ENCODE measurements at places on chromosomes 1 and 21.

DNA sequence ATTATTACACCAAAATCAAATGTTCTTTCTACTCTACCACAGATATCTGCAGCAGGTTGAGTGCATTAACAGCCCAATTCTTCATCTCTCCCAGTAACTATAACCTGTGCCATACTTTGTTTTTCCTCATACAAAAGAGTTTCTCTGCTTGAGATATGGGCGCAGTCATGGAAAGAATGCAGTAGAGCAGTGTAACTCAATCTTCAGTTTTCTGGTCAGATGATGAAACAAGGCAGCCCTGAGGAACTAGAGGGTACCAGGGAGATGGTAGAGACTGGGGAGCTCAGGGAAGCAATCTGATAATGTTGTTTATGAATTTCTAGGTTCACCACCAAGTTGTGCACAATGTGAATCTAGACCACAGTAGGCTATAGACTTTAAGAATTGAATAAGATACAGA, 39.6 kb downstream of the ASPM start:
- DNase-seq, result no peak

DNA sequence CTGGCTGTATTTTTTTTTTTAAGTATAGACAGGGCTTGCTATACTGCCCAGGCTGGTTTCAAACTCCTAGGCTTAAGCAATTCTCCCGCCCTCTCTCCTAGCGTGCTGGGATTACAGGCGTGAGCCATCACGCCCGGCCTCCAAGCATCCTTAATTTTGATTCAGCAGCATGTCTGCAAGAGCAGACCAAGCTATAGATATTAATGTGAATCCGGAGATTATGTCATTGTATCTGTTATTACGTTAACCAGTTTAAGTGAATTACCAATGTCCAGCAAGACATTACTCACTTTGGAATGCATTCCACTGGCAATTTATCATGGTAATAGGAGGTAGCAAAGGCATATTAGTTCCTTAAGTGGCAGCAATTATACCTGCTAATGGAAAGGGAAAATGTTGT, 179.7 kb downstream of the CHRM3 start:
- DNase-seq, result no peak

GRCh38 chr1:234062166-234062565, 157.7 kb downstream of the SLC35F3 start:
- no peak for DNase-seq

- peak; percentile 87 for DNase-seq
These were observed 16.9 kb downstream of the NPHP4 start for GRCh38 chr1:5975133-5975880.

GRCh38 chr1:21255284-21255942, 34.9 kb downstream of the ECE1 start:
- DNase-seq, result peak; percentile 92

- no peak for DNase-seq
These were observed 84.5 kb upstream of the ESRRG start for GRCh38 chr1:216807696-216808095.

- no peak for DNase-seq
These were observed 63.3 kb downstream of the AK4 start for GRCh38 chr1:65211331-65211730.

DNA sequence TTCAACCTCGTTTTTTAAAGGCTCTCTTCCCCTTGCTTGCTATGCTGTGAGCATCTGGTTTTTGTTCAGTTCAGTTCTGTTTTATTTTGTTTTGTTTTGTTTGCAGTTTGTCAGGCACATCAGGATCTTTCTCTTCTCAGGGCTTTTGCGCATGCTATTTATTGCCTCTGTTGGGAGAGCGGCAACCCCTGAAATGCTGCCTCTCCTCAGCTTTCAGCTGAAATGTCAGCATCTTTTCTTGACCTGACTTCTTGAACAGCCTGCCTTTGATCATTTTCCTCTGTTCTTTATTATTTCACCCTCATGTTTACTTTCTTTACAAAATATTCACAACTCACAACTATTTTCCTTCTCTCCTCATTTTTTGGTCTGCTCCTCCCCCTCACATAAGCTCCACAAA, 50.4 kb upstream of the RC3H1 start:
- no peak for DNase-seq

- no peak for DNase-seq
These were observed 171.9 kb upstream of the RAB4A start for GRCh38 chr1:229098903-229099578.

DNA sequence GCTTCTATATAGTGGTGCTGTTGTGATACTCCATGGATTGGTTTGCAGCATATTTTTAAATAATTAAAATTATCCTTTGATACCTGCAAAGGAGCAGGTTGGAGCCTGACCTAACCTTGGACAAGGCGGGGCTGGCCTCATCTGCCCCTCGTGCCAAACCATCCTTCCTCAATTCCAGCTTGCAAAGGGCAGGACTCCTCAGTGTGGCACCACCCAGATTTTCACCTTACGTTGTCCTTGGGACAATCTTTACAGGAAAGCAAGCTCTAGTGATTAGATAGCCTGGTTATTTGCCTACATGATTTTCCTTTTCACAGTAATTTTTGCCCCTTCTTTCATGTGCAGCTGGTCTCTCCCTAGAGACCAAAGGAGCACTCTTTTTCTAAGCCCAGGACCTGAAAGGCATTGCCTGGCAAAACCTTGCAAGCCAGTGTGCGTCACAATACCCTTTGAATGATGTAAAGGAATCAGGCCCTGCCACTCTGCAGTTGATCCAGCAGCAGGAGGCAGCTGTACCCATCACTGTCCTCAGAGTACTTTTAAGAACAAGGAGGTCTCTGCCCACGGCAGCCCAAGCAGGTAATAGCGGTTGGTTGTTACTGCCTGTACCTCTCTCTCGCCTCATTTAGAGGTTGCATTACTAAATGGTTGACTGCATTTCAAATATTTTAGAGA, 99.4 kb downstream of the ADSS2 start:
- DNase-seq, result no peak

DNA sequence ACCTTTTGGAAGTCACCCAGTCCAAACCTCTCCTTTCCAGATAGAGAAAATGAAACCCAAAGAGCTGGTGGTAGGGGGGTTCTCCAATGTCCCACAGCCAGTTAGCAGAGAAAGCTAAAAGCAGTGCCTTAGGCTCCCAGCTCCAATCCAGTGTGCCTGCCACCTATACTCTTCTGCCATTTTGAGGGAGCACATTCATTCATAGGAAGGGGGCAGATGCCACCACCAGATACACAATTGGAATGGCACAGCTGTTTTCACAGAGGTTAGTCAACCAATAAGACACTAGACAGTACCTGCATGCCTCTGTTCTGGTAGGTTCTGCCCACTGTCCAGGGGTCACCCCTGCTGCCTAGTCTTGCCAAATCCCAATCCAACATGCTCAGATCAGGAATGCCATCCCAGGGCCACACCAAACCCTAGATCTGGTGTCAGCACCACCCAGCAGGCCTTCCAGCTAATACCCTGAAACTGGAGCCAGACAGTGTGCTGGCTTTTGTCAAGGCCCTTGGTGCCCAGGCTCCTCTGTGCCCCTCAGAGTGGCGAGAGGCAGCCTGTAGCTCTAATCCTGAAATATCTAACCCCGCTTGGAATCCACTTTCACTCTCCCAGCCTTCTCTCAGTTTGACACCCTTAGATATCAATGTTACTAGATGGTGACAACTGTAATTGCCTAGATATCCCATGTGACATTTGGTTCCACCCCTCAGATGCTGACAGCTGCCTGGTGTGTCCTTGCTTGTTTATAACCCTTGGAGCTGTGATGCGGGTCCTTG, 178.6 kb downstream of the TGFBR3 start:
- no peak for DNase-seq

- no peak for DNase-seq
These were observed 394.5 kb upstream of the PKN2 start for GRCh38 chr1:88289401-88290102.

DNA sequence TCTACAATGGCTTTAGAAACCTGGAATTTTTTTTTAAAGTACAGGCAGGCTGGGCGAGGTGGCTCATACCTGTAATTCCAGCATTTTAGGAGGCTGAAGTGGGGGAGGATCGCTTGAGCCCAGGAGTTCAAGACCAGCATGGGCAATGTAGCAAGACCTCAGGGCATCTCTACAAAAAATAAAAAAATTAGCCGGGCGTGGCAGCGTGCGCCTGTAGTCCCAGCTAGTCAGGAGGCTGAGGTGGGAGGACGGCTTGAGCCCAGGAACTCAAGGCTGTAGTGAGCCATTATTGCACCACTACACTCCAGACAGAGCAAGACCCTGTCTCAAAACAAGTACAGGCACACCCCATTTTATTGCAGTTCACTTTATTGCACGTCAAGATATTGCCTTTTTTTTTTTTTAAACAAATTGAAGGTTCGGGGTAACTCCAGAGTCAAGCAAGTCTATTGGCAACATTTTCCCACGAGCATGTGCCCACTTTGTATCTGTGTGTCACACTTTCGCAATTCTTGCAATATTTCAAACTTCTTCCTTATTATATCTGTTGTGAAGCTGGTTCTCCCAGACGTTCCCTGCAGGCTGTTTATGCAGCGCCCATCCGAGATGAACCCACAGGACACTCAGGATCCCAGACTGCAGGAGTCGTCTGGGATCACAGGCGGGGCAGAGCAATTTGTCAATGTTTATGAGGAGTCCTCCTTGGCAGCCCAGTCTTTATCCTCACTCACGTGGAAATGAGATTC, 4.7 kb downstream of the HES2 start:
- no peak for DNase-seq

- no peak for DNase-seq
These were observed 21.3 kb downstream of the UBASH3A start for GRCh38 chr21:42424914-42425541.

DNA sequence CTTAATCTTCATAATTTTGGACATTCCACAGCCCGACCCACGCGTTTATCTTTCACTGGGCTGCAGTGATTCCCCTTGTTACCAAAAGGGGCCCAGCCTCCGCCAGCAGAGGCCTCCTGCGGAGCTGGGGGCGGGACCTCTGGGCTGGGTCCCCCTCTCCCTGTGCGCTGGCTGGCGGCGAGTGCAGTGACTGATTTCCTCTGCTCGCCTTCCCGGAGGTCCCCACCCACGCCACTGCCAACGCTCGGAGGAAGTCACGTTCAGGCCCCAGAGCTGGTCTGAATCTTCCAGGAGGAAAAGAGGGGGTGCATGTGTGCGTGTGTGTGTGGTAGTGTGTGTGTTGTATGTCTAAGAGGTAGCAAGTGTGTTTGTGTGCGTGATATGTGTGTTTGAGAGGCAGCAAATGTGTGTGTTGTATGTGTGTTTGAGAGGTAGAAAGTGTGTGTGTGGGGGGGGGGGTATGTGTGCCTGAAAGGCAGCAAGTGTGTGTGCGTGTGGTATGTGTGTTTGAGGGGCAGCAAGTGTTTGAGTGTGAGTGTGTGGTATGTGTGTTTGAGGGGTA, 35.0 kb upstream of the JAK1 start:
- DNase-seq, result peak; percentile 92

DNA sequence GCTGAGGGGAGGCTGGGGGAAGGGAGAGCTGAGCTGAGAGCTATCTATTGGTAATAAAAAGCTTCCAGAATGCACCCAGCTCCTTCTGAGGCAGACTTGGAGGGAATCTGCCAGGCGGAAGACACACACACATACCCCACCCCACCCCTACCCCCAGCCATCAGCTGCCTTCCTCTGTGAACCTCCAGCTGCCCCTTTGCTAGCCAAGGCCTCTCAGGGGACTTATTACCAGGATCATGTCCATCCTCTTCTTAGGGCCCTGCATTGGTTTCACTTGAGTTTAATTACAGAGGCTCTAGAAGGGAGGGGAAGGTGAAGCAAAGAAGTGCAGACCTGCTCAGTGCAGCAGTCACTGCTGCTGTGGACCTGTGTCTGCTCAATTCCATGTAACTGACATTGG, 156.4 kb downstream of the OMA1 start:
- DNase-seq, result no peak

DNA sequence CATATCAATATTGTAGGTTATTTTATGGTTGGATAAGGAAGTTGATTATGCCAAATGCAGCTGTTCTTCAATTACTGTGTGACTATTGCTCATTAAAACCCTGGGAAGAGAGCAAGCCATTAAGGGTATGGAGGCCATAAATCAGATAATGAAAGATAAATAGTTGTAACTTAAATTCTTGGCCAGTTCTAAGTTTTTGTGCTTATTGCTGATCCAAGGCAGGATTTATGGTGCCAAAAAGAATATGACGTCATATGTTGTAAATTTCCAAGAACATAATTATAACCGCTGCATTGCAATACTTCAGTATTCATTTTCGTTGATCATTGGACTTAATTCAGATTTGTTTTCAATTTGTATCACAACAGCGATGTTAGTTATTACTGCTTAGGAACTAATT, 211.6 kb downstream of the LRRC40 start:
- DNase-seq, result no peak

GRCh38 chr1:211145944-211146343, 12.0 kb upstream of the KCNH1 start:
- no peak for DNase-seq

DNA sequence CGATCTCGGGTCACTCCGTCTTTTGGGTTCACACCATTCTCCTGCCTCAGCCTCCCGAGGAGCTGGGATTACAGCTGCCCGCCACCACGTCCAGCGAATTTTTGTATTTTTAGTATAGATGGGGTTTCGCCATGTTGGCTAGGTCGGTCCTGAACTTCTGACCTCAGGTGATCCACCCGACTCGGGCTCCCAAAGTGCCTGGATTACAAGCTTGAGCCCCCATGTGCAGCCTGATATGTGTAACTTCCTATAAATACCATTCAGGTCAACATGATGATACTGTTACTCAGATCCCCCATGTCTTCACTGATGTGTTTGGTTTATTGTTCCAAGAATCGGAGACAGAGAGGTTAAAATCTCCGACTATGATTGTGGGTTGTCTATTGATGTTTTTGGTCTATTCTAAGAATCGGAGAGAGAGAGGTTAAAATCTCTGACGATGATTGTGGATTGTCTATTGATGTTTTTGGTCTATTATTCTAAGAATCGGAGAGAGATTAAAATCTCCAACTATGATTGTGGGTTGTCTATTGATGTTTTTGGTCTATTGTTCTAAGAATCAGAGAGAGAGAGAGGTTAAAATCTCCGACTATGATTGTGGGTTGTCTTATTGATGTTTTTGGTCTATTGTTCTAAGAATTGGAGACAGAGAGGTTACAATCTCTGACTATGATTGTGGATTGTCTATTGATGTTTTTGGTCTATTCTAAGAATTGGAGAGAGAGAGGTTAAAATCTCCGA, 17.0 kb downstream of the C1orf159 start:
- DNase-seq, result no peak

- no peak for DNase-seq
These were observed 44.4 kb downstream of the VAV3 start for GRCh38 chr1:107920561-107920960.

DNA sequence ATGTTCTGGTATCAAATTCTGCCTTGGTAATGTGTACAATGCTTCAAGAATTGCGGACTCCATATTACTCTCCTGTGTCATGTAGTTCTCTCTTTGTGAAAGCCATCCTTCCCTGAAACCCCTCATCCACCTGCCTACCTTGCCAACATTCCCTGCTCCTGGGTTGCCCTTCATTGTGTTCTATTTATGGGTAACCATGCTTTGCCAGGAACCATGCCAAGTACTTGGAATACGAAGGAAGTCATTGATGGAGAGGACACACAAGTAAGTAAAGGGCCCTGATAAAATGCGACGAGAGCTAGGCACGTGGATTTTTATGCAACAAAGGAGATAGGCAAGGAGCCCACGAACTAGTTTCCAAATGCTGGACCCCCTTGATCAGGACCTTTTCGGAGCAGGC, 300.8 kb downstream of the DISC1 start:
- DNase-seq, result no peak

- DNase-seq, result peak; percentile 44
These were observed 134.5 kb upstream of the MAGI3 start for GRCh38 chr1:113255720-113256347.

All from H7 (cell line).